ENCODE measurements at places on chromosomes 1 and 21.

DNA sequence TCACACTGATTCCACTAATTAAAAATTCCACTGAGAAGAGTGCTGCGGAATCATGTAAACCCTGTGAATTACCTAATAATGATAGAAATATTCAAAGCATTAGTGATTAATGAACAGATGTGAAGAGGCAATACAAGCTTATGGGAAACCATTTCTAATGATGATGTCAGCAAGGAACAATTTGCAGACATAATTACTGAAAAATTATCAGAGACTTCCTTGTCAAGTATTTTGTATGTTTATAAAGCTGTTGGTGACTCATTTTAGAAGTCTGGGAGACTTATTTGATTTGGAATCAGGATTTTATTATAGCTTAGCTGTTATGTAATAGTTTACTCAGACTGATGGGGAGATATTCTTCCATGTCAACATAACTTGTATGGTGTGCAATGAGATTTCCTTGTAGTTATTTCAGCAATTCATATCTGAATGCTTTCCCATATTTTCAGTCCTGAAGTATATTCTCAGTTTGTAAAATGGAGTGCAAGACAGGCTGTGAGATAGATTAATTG lies 135.5 kb downstream of the TGFB2 start:
- no peak for DNase-seq

DNA sequence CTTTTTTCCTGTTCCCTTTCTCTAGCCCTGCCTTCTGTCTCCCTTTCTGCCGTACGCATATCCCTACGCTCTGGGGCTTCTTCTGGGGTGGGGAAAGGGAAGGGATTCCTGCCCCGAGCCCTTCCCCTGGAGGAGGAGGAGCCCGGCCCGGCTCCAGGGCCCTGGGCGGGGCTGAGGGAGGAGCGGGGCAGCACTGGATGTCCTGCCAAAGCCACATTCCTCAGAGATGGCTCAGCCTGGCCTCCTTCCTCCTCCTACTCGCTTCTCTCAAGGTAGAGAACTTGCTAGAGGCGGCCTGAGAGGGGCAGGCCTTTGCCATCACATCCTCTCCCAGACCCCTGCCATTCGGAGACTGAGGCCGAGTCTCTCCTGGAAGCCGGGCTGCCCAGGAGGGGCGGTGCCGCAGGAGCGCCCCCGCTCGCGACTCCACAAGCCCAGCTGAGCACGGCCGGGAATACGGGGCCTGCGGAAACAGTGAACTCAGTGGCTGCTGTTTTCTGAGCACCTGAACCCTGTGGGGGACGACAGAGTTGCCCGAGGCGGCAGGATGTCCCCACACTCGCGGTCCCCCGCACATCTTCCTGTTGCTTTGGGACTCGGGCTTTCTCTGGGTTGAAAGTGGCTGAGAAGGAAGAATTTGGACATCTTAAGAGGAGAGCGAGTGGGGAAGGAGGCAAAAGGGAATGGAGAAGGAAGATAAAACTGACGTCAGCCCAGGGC lies 12.2 kb downstream of the ADAMTSL4 start:
- peak; percentile 88 for DNase-seq

GRCh38 chr1:85283475-85284199 lies 7.2 kb upstream of the BCL10 start:
- DNase-seq: no peak

- DNase-seq: no peak
Observed at GRCh38 chr1:243733670-243734307, 116.3 kb downstream of the AKT3 start.

GRCh38 chr1:159071970-159072582 lies 4.5 kb downstream of the AIM2 start:
- peak; percentile 20 for DNase-seq

DNA sequence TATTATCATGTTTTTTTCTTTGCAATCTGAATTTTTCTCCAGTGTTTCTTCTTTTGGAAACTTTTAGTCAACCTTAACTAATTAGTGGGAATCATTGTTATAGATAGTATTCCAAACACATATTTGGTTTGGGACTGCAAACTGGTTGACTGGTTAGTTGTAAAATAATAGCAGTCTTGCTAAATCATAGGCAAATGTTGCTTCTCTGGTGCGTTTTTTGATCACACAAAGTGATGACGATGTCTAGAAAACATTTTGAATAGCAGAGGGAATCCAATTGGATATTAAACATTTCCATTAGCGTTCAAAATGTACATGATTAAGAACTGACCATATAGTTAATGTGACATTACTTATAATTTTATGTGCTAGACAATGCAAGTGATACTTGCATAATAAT lies 4.5 kb downstream of the DNAJB4 start:
- no peak for DNase-seq

GRCh38 chr1:192615055-192615454 lies 20.9 kb upstream of the RGS13 start:
- no peak for DNase-seq

DNA sequence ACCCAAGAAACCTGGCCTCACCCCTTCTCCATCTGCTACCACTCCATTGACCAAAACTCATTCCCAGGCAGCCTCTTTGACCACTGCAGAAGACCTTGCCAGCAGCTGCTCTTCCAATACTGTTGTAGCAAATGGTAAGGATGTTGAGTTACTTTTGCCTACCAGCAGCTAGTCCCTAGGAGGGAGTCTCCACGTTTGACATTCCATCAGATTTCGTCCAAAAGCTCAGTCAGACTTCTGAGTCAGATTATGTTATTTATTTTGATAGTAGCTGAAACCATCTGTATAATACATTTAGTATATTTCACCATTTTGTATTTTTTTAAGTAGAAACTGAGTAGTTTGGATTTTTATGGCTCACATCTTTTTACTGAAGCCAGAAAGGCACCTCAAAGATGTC lies 51.5 kb upstream of the WNT2B start:
- no peak for DNase-seq

- DNase-seq: no peak
Observed at GRCh38 chr1:226148121-226148648, 38.4 kb downstream of the ACBD3 start.

GRCh38 chr1:185719021-185719420 lies 15.2 kb upstream of the HMCN1 start:
- peak; percentile 24 for DNase-seq

- no peak for DNase-seq
Observed at GRCh38 chr1:81114191-81114590, 686.5 kb upstream of the ADGRL2 start.

DNA sequence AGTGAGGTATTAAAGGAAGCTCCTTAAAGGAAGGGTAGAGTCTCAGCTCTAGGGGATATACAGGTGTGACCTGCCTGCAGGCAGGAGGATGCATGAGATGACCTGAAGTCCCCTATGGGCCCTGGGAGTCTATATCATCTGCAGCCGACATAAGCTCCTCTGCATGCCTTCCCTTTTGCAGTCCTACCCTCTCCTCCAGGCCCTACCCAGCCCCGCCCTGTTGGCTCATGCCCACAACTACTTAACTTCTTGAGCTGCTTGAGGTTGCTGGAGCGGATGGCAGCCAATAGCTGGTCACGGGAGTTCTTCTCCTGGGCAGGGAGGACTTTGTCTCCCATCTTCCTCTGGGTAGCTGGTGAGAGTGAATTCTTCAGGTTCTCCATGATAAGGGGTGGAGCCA lies 10.3 kb downstream of the SHISA4 start:
- DNase-seq: no peak

DNA sequence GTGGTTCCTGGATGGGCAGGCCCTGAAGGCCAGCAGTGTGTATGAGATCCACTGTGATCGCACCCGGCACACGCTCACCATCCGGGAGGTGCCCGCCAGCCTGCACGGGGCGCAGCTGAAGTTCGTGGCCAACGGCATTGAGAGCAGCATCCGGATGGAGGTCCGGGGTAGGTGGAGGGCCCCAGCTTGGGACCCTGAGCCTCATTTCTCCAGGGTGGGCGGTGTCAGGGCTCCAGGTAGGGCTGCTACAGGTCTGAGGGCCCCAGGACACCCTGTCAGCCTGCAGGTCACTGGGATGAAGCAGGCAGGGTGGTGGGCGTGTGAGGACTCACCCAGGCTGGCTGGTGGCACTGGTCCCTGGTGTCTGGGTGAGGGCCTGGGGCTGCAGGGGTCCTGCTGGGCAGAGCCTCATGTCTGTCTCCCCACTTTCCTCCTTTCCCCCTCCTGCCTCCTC lies 7.8 kb downstream of the OBSCN start:
- no peak for DNase-seq

- no peak for DNase-seq
Observed at GRCh38 chr21:34844013-34844923, 175.5 kb downstream of the CLIC6 start.
